CD8-positive, alpha-beta T cell (primary cell): ENCODE measurements at places on chromosomes 5 and 9. TPM values are rescaled to one million over a fixed set of nuclear protein-coding genes. Genes with fewer than 3 reads are reported as not detected.

- DNase-seq: no peak
Observed at GRCh38 chr5:94375801-94376200, 242.6 kb downstream of the KIAA0825 start.

DNA sequence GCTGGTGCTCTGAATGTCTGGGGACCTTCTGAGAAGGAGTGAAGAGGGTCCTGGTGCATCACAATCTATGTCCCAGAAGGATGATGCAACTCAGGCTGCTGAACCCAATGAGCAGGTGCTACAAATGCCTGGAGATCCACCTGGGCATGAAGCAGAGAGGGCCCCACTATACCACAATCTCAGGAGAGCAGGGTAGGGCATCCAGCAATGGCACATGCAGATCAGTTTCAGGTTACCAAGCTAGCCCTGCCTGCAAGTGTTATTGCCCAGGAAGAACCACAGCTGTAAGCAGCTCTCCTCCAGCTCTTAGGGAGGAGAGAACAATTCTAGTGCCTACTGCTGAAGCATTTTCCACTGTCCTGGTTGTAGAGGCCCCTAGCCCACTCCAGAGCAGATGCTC lies 389.2 kb upstream of the TNC start:
- DNase-seq: no peak

DNA sequence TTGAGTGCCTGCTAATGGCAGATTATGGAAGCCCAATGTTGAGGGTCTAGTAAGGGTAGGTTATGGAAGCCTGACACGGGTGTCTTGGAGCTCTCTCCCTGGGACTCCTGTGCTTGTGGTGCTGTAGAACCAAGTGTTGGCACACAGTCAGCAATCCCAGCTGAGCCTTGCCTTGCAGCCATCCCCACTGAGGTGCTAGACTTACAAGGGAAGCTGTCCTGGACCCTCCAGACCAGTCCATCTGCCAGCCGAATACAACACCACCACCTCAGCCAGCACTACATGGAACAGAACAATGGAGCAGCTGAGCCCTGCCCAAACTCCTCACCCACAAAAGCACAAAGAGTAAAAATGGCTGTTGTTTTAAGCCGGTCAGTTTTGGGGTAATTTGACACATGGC lies 90.5 kb upstream of the DNAH5 start:
- no peak for DNase-seq

GRCh38 chr5:41649659-41650058 lies 139.3 kb upstream of the PLCXD3 start:
- no peak for DNase-seq

DNA sequence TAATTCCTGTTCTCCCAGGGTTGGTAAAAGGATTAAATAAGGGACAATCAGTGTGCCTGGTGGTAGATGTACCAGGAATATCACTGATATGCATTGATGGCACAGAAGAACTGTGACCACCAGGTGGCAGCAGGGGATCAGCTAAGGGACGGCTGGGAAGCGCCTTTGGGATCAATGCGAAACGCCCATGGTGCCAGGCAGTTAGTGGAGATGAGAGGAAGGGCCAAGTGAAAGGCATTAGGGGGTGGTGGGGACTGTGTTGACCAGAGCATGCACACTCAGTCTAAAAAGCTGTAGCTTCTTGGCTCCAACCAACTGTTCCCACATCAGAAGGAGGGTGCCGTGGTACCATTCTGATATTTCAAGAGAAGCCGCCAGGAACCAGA lies 55.6 kb downstream of the ARHGEF37 start:
- peak; percentile 52 for DNase-seq

GRCh38 chr9:116405321-116405720 lies 251.7 kb downstream of the PAPPA start:
- DNase-seq: no peak

DNA sequence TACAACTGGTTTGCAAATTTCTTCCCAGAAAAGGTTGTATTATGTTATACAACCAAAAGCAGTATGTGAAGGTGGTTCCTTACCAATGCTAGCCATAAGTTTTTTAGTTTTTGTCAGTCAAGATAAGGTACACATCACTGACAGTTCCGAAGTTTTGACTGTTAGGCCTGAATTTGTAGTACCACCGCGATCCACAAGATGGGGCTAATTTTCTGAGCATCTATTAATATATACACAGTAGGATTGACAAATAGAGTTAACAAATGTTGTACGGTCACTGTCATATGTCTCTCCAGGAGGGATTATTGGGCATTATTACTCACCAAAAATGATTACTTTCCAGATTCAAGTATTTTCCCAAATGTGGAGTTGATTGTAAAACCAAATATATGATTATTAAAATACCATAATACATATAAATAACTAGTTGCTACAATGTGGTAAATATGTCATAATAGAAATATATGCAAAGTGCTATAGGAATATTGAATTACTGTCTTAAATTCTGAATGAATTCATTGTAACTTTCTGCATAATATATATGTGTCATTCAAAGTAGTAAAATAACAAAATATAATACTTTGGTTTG lies 28.4 kb upstream of the LRRC19 start:
- no peak for DNase-seq

The CKMT2 gene
- not detected for total RNA-seq

DNA sequence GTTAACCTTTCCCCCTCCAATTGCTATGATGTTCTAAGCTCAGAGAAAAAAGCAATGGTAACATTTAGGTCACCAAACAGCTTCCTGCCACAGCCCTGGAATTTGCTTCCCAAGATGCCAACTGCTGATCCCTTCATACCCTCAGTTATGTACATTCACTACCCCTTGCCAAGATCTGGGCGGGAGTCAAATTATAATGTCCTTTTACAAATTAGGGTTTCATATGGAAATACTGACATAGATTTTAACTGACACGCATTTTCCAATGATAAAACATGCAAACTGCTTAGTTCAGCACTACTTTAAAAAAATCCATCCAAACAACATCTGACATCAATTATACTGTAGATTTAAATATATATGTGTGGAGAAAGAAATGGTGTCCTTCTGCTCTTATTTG lies 5.0 kb downstream of the LOX start:
- DNase-seq: no peak

The FCN2 gene
- total RNA-seq: not detected

- no peak for DNase-seq
Observed at GRCh38 chr9:89781838-89782540, 177.2 kb downstream of the GADD45G start.

DNA sequence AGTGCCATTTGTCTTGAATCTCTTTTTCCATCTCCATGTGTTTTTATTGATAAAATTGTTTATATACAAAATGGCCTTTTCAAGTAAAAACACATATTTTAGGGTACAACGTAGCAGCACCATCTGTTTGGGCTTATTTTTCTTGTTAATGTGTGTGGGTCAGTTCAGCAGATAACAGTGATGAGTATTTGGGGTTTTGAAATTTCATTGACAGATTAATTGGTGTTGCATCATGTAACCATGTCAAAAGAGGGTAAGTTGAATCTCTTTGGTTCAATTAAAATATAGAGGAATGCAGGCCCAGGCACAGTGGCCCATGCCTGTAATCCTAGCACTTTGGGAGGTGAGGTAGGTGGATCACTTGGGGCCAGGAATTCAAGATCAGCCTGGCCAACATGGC lies 20.0 kb upstream of the PURA start:
- no peak for DNase-seq

The SLC25A2 gene
- total RNA-seq: not detected

GRCh38 chr5:78647838-78648358 lies 674 bp downstream of the LHFPL2 start:
- no peak for DNase-seq

GRCh38 chr9:2086971-2087370 lies 71.8 kb downstream of the SMARCA2 start:
- DNase-seq: no peak

DNA sequence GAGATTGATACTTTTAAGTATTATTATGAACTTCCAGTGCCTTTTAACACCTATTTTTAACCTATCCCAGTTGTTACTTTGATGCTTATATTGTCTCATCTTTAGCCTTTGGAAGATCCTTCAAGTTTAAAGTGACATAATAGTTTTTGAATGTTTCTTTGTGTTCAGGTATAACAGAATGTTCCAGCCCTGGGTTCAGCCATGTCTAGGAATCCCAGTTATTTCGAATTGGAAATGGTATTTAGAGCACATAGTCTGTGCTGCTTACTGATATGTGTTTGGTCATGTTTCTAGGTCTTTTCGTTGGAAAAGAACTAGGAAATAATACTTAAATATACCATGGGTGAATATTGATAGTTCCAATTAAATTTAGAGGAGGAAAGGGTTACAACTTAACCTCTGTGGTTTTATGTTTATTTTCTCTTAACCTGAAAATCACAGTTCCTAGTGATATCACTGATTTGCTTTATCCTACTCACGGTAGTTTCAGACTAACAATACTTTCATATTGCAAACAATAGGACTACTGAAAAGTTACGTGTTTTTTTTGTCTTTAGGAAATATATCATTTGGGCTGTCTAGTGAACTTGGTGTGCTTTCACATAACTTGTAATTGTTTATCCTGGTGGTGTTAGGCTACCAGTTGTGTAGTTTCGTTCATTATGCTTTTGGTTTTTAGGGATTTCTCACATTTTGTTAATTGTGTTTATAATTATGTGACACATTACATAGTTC lies 37.8 kb downstream of the UHRF2 start:
- no peak for DNase-seq

DNA sequence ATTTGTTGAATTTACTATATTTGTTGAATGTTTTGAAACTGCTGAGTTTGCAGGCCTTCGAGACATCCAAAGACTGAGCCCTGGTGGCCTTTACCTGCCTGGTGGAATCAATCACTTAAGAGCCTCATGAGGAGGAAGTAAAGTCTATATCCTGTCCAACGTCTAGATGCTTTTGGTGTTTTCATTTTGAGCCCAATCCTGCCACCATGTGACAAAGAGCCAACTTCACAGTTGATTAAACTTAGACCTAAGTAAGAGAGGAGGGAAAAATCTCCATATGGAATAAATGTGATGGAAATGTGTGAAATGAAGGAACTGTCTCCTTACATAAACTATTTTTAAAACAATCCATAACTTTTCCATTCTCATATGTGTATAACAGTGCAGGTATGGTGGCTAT lies 220.1 kb downstream of the PRR16 start:
- DNase-seq: no peak

The TRAF1 gene
- total RNA-seq: 61.7 TPM

- DNase-seq: peak; percentile 2
Observed at GRCh38 chr5:11384441-11385250, 519.6 kb downstream of the CTNND2 start.

The AMBP gene
- not detected for total RNA-seq

- DNase-seq: no peak
Observed at GRCh38 chr5:132669966-132670882, 3.6 kb upstream of the IL4 start.

DNA sequence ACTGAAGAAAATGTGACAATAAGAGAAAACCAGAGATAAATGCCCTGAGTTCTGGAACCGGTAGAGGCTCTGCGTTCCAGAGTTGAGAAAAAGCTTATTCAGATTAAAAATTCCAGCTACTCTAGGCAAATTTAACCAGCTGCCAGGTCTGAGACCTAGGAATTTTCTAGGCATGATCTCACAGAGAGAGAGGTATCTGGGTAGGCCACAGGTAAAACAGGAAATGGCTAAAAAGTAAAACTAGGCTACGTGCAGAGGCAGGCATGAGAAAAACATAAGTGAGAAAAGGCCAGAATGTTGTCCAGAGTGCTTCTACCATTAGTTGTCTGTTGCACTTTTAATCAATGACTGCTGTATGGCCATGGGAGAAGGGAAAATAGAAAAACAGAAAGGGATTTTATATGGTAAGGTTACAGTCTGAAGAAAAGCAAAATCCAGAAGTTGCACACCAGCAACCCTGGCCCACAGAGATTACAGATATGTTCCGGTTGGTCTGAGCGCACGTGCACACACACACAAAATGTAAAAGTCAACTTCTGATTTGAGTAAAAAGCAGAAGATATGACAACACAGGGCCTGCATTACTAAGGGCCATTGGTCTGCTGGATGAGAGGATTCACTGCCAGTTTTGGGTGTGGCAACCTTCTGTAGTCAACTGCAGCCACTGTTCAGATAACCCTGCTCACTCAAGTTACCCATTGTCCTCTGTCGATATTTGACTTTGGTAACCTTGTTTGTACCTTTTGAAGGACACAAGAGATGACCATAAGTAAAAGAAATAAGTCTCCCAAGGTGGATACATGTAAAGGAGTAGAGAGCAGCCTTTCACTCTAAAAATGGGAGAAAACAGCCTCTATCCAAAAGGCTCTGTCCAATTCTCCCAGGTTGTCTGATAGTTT lies 266.0 kb downstream of the DTWD2 start:
- DNase-seq: no peak

GRCh38 chr5:83353231-83353630 lies 118.3 kb upstream of the VCAN start:
- no peak for DNase-seq

GRCh38 chr5:148374690-148375360 lies 8.9 kb upstream of the FBXO38 start:
- peak; percentile 28 for DNase-seq

- DNase-seq: peak; percentile 79
Observed at GRCh38 chr5:179679014-179679674, 1.7 kb downstream of the CBY3 start.

- no peak for DNase-seq
Observed at GRCh38 chr9:19967888-19968459, 179.1 kb upstream of the SLC24A2 start.

- no peak for DNase-seq
Observed at GRCh38 chr5:126267438-126267837, 155.8 kb upstream of the GRAMD2B start.

The ARSI gene
- total RNA-seq: 0.14 TPM

- no peak for DNase-seq
Observed at GRCh38 chr9:114811966-114812636, 6.3 kb upstream of the TNFSF15 start.
